Foreskin keratinocyte (primary cell): ENCODE measurements at places on chromosomes 4 and X. TPM values are rescaled to one million over a fixed set of nuclear protein-coding genes. Genes with fewer than 3 reads are reported as not detected.
A peak's percentile ranks its signal among the peaks of the same experiment; 100 is the strongest.

Gene CBR4
- total RNA-seq, result 13.0 and 14.0 TPM in 2 replicates

Gene ASB5
- total RNA-seq, result not detected in 2 replicates

DNA sequence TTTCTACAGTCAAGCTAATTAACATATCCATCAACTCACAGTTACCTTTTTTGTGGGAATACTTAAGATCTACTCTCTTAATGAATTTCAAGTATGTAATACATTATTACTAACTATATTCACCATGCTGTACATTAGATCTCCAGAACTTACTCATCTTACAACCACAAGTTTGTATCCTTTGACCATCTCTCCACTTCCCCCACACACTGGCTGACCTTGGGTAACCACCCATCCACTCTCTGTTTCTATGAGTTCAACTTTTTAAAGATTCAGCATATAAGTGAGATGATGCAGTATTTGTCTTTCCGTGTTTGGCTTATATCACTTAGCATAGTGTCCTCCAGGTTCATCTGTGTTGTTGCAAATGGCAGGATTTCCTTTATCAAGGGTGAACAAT is 30.5 kb upstream of the MAGED1 start:
- DNase-seq, result no peak

GRCh38 chr4:23945451-23946017 is 55.7 kb upstream of the PPARGC1A start:
- DNase-seq, result no peak

DNA sequence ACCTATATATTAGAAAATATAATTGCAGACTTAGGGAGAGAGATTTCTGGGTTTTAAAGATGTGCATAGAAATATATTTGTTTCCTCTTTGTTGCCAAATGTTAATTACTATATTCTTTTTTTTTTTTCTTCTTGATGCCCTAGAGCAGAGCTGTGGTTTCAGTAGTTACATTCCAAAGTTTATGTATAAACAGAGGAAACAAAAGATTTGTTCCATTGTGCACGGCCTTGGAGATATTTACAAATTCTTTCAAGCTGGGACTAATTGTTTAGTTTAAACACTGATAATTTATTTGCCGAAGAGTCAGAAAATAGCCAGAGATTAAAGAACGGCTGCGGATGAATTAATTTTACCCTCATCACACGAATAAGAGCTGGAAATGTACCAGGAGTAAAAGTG is 85.1 kb downstream of the USP46 start:
- DNase-seq, result peak; percentile 31

- DNase-seq, result no peak
Observed at GRCh38 chr4:13541720-13542576, 2.4 kb downstream of the NKX3-2 start.
